ENCODE measurements at places on chromosomes 2 and 18. TPM values are rescaled to one million over a fixed set of nuclear protein-coding genes. Genes with fewer than 3 reads are reported as not detected.

ABCG8 gene
- not detected for total RNA-seq

COL4A4 gene
- 0.67 TPM for total RNA-seq

GRCh38 chr2:208025814-208026184 lies 472 bp upstream of the PLEKHM3 start:
- H3K36me3 ChIP-seq: no peaks in the 10 kb centered on the region
- H3K27me3 ChIP-seq: no peaks in the 10 kb centered on the region
- peak overlapping the region; percentile 79 for H3K4me3 ChIP-seq
- H3K4me1 ChIP-seq: peaks cover 4% of the 10 kb centered on the region

GRCh38 chr18:60413944-60414547 lies 41.5 kb upstream of the MC4R start:
- peak; percentile 3 for DNase-seq
- no peaks in the 10 kb centered on the region for H3K27me3 ChIP-seq
- no peaks in the 10 kb centered on the region for H3K4me1 ChIP-seq
- H3K36me3 ChIP-seq: no peaks in the 10 kb centered on the region
- no peak overlapping the region for H3K4me3 ChIP-seq
- H3K27ac ChIP-seq: no peak overlapping the region

GRCh38 chr2:144011553-144011952 lies 508.4 kb downstream of the ZEB2 start:
- H3K4me1 ChIP-seq: no peaks in the 10 kb centered on the region
- DNase-seq: no peak
- H3K36me3 ChIP-seq: no peaks in the 10 kb centered on the region
- no peak overlapping the region for H3K27ac ChIP-seq

- no peaks in the 10 kb centered on the region for H3K36me3 ChIP-seq
- H3K27me3 ChIP-seq: no peaks in the 10 kb centered on the region
- H3K27ac ChIP-seq: no peak overlapping the region
- H3K4me3 ChIP-seq: no peak overlapping the region
- no peak for DNase-seq
Measured at GRCh38 chr2:149763358-149763757, 175.8 kb upstream of the MMADHC start.

DNA sequence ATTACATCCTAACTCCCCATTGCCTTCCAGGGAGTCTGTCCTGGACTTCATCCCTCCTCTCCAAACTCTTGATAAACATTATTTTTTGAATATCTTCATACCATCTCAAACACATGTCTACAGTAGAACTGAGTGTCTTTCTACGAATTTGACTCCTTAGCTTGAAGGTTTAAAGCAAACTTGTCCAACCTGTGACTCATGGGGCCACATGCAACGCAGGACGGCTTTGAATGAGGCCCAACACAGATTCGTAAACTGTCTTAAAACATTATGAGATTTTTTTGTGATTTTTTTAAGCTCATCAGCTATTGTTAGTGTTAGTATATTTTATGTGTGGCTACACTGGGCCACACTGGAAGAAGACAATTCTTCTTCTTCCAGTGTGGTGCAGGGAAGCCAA lies 98.1 kb downstream of the PARD3B start:
- H3K4me3 ChIP-seq: no peak overlapping the region
- H3K27ac ChIP-seq: no peak overlapping the region
- H3K36me3 ChIP-seq: no peaks in the 10 kb centered on the region
- H3K27me3 ChIP-seq: no peaks in the 10 kb centered on the region
- DNase-seq: no peak
